Right lung (tissue), 10 donors: ENCODE measurements at places on chromosomes 2 and 18.

DNA sequence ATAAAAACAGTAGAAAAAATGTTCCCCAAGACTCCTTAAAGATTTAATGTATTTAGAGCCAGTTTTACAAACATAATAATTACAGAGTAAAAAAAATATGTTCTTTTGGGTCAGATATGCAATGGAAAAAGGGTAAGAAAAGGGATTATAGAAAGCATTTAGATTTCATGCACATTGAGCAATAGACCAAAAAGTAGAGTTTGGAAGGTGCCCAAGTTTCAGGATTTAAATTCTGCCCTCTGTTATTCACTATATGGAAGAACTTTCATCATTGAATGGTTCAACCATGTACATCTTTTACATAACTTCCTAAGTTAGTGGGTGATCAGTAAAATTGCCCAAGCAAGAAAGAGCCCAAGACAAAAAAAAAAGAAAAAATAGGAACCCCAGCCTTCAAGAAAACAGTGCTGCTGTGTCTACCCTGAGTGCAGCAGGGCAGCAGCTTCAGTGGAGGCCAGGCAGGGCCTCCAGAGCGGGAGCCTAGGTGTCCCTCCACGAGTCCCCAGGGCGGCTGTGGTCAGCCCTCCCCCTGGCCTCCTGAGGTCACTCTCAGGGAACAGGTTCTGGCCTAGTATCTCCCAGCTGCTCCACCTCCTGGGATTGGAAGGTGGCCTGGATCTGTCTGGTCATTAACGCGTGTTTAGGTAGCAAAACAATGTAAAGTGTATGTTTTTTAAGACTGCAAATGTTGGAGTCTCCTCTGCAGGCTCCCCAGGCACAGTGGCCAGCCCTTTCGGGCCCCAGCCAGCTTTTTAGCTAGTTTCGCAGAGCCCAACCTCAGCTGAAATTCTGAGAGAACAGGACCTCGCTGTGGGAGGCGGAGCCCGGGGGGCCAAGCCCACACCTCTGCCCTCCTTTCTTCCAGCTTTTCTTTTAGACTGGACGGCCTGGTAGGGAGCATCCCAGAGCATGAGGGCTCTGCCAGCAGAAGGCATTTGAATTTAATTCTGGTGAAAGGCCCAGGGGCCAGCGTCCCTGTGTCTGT is 77.3 kb downstream of the TEX51 start:
- peak; percentile 15 for DNase-seq

DNA sequence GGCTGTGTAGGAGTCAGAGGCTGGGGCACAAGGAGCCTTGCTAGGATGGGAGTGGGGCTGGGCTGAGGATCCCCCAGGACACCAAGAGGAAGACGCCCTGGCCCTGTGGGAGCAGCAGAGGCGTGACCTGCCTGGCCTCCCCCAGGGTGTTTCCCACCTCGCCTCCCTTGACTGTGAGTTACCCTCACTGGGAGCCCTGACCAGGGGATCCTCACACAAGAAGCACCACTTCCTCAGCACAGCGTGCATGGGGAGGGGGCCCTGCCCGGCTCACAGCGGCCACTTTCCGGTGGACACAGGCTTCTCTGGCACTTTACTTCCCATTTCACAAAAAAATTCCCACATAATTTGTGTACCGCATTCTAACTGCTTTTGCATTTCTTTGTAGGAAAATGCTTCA is 187.7 kb downstream of the EIPR1 start:
- DNase-seq: no peak

- DNase-seq: no peak
Observed at GRCh38 chr2:134361648-134362047, 107.8 kb downstream of the MGAT5 start.

GRCh38 chr2:60849187-60849586 is 32.2 kb upstream of the REL start:
- no peak for DNase-seq

- no peak for DNase-seq
Observed at GRCh38 chr2:95306336-95306895, 9.3 kb downstream of the KCNIP3 start.

DNA sequence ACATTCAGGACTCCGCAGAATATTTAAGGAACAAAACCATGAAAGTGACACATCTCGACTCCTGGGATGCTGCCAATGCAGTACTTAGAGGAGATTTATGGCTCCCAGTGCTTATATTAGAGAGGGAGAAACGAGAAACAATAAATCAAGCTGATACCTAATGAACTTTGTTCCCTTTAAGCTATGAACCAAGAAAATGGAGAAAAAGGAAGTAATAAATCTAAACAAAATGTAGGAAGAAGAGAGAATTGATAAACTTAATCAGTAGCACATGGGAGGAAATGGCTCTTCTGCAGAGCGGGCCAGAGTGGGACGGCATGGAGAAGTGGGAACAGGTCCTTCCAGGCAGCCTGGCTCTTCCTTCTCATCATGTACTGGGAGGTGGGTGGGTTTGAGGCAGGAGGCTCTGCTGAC is 42.7 kb downstream of the NPPC start:
- DNase-seq: no peak
